NCI-H2171 treated with DMSO at 0.1 percent for 48 hours (cell line): ENCODE measurements at places on chromosomes 7 and 10.
A peak's percentile ranks its signal among the peaks of the same experiment; 100 is the strongest.

GRCh38 chr10:124646483-124647352 lies 97.5 kb downstream of the FAM53B start:
- DNase-seq = no peak

DNA sequence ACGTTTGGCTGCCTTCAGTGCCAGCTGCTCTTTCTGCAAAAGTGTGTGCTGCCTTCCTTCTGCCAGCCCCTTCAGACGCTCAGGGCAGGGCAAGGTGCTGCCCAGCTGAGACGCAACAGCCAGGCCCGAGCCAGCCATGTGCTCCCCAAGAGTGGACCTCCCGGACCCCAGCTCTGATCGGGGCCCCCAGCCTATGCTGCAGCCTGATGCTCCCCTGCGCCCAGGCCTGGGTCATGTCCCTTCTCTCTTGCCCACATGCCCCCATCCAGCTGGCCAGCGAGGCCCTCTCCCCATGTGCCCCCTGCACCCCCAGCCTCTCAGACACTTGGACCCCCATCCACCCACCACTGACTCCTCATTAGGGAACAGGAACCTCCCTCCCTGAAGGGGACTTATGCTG lies 17.8 kb downstream of the WDR86 start:
- DNase-seq = no peak

- peak; percentile 10 for DNase-seq
Observed at GRCh38 chr7:117873310-117874190, at the start of gene CTTNBP2. CTTNBP2 (minus strand) TSS chr7:117873441; CDS start chr7:117873415, 26 bp downstream.

- no peak for DNase-seq
Observed at GRCh38 chr10:110873951-110874350, 2.2 kb downstream of the PDCD4 start.

DNA sequence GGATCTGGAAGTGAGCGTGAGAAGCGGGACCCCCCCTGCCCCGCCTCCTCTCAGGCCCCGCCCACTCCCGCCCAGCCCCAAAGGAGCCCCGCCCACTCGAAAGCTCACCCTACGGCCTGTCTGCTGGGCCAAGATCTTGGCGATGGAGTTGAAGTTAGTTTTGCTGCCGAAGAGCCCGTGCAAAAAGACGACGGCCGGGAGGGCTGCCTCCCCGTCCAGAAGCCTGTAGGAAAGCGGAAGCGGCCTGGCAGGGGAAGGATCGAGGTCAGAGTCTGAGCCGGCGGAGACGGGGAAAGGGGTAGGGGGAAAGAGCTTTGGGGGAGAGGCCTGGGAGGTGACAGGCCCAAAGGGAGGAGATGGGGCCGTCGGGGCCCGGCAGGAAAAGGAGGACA lies 386 bp downstream of the ABHD11 start:
- peak; percentile 32 for DNase-seq

DNA sequence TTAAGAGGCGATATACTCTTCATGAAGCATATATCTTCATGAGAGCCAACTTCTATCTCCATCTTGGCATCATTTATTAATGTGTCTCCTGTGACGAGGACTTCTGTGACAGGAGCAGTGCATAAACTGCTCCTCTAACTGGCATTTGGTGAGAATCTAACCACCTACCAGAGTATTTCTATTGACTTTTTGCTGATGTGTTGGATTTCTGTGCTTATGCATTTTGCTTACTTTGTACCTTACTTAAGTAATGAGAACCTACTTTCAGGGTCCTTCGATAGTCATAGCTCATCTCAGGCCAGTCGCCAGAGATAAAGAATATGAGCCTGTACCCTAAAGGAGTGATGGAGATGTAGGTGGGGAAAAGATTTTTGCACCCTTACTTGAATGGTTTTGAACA lies 265.7 kb downstream of the SUGCT start:
- no peak for DNase-seq

GRCh38 chr10:113498997-113499396 lies 53.9 kb upstream of the HABP2 start:
- DNase-seq = no peak

- DNase-seq = no peak
Observed at GRCh38 chr10:109089779-109090178, 833.5 kb downstream of the XPNPEP1 start.

GRCh38 chr7:150620617-150621371 lies 11.4 kb downstream of the GIMAP6 start:
- DNase-seq = no peak

DNA sequence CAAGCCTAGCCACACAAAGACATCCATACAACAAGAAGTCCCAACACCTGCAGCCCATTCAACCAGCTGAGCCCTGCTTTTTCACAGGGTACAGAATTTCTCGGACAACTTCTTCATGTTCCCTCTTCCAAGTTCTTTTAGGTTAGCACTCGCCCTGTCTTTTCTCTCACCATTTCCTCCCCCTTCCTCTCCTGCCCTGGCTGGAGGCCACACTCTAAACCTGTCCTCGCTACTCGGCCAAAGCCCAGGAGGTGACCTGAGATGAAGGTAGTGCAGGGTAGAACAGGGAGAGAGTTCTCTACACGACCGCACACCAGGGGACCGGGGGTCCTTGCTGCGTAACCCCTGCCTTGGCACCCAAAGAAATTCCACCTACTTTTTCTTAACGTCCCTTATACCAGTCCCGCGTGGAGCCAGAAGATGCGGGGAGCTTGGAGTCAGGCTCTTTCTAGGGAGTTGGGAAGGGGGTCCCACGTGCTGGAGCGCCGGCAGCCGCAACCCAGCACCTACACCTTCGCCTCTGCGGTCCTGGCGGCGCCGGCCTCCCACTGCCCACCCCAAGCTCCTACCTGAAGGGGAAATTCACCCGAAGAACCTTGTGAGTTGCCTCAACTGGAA lies 16.0 kb upstream of the DLX6 start:
- DNase-seq = no peak

DNA sequence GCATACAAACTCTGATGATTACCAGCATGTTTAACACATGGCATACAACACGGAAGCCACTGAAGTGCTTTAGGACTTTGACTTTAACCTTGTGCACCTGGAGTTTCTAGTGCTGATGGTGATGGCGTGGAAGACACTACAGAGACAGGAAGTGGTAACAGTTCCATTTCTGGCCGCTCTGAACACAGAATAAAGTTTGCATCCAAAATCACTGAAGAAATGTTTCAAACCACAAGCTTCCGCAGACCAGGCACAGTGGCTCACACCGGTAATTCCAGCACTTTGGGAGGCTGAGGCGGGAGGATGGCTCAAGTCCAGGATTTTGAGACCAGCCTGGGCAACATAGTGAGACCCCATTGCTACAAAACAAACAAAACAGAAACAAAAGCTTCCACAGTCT lies 40.3 kb upstream of the TNPO3 start:
- no peak for DNase-seq

DNA sequence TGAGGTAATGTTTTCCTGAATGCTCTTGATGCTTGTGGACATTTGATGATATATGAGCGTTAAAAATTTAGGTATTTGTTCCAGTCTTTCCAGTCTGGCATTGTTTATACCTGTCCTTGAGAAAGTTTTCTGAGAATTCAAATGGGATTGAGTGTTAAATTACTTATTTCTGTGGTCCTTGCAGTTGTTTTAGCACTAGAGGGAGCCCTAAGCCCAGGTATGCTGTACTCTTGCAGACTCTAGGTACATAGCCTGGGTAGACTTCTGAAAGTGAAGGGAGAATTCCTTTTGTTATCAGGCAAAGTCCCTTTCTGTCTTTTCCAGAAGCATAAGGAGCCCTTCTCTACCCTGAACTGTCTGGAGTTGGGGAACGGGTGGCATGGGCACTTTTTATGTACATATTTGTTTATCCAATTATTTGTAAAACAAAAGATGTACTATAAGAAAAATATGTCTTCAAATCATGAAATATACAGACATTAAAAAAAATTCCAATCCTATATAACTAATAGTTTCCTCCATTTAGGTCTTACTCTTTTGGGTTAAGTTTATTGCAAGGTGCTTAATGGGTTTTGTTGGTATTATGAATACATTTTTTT lies 262.1 kb downstream of the ATRNL1 start:
- peak; percentile 60 for DNase-seq

- DNase-seq = peak; percentile 6
Observed at GRCh38 chr7:107069457-107069856, 25.0 kb downstream of the PRKAR2B start.

DNA sequence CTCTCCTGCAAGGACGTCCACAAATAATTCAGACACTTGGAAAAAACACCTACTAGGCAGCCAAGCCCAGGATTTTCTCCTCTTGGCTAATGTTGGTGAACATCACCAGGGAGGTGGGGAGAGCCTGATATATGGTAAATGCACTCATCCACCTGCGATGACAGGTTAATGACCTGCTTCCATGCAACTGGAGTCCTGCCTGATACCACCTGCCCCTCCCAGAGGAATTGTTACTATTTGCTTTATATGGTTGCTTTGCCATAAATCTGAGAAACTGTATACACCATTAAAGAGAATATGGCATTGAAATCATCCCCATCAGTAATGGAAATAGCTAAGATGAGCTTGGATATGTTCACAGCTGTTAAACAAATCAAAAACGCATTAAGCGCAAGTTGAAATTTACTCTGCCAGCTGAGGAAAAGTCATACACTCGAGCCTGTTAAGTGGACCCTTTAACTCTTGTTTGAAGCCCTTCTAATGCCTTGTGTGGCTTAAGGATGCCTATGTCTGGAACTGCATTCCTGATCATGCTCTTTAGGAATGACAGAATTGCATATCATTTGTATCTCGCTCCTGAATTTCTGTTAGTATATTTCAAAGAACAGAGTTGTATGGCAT lies 208.3 kb downstream of the PRPF18 start:
- DNase-seq = peak; percentile 10

DNA sequence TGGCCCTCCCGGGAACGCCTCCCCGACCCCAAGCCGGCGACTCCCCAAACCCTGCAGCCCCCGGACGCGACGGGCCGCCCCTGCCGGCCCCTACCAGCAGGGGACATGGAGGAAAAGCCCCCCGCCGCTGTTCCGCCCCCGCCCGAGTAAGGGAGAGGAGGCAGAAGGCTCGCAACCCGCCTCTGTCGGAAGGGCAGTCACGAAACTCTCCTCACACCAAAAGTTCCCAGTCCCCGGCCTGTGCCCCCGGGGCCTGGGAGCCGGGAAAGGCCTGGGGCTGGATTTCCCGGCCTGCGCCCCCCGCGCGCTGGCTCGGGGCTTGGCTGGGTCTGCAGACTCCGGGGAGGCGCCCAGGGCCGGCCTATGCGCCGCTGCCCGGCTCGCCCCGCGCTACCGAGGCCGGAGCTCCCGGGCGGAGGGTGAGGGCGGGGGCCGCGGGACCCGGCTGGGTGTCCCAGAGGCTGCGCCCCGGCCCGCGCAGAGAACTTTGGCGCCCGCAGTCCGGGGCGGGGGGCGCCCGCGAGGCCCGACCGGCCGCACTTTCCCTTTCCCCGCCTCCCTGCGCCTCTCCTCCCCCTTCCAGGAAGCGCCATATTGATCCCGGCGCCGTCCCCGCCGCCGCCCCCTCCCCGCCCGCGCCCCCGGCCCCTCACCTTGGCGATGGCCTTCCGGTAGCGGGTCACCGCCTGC lies 728 bp downstream of the PARD3 start:
- peak; percentile 12 for DNase-seq

DNA sequence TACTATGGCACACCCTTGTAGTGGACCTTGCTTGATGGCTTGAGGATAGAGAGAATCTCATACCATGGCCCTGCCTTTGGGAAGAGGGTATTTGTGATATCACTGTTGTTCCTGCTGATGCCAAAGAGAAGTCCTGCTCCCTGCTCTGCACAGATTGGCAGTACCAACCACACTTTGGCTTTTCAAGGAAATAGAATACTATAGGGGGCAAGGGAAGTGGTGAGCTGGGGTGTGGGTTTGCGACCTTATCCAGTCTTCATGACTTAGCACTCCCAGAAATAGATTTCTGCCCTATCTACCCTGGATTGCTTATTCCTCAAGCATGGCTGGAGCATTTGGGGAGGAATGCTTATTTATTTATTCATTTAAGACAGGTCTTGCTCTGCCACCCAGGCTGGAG lies 6.8 kb upstream of the MAPK8 start:
- no peak for DNase-seq

GRCh38 chr10:43176271-43176670 lies 38.0 kb downstream of the CSGALNACT2 start:
- DNase-seq = no peak

DNA sequence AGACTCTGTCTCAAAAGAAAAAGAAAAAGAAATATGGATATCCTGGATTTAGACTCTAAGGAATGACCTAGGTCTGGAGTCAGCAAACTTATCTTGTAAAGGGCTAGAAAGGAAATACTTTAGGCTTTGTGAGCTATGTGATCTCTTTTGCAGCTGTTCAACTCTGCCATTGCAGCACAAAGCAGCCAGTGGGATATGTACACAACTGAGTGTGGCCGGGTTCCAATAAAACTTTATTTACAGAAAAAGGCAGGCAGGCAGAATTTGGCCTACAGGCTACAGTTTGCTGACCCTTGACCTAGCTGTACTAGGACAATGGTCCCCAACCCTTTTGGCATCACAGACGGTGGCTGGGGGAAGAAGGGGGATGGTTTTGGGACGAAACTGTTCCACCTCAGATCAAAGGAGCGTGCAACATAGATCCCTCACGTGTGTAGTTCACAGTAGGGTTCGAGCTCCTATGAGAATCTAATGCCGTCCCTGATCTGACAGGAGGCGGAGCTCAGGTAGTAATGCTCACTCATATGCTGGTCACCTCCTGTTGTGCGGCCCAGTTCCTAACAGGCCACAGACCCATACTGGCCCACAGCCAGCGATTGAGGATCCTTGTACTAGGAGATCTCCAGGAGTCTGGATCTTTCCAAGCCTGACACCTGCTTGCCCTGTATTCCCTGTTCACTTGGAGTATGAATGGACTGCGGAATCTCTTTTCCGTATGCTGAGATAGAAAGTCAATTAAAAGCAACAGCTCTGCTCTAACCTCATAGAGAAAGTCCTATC lies 63.0 kb downstream of the CUL1 start:
- DNase-seq = no peak

DNA sequence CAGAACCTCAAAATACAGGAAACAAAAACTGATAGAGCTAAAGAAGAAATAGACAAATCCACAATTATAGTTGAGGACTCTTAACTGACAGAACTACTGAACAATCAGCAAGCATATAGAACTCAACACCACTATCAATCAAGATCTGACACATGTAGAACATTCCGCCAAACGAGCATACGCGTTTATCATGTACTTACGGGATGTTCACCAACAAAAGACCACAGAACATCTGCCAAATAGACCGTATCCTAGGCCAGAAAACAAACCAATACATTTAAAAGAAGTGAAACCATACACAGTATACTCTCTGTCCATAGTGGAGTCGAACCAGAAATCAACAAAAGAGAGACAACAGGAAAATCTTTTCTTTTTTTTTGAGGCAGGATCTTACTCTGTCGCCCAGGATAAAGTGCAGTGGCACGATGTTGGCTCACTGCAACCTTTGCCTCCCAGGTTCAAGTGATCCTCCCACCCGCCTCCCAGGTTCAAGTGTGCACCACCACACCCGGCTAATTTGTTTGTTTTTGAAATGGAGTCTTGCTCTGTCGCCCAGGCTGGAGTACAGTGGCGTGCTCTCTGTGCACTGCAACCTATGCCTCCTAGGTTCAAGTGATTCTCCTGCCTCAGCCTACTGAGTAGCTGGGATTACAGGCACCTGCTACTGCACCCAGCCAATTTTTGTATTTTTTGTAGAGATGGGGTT lies 5.1 kb downstream of the GNA12 start:
- peak; percentile 28 for DNase-seq

- DNase-seq = no peak
Observed at GRCh38 chr7:37211097-37211880, 237.4 kb downstream of the ELMO1 start.

GRCh38 chr7:55105952-55106351 lies 87.1 kb downstream of the EGFR start:
- no peak for DNase-seq

GRCh38 chr7:7157887-7158271 lies 24.5 kb upstream of the C1GALT1 start:
- no peak for DNase-seq

GRCh38 chr10:92760609-92761008 lies 70.9 kb downstream of the HHEX start:
- DNase-seq = no peak

GRCh38 chr10:110641256-110641655 lies 2.9 kb upstream of the RBM20 start:
- peak; percentile 21 for DNase-seq
